Stimulated activated CD4-positive, alpha-beta T cell treated with anti-CD3 and anti-CD28 coated beads, Interleukin-1b, Interleukin-23, amount 100 ng/mL, for 1 hour (primary cell): ENCODE measurements at places on chromosomes 11 and 22.

DNA sequence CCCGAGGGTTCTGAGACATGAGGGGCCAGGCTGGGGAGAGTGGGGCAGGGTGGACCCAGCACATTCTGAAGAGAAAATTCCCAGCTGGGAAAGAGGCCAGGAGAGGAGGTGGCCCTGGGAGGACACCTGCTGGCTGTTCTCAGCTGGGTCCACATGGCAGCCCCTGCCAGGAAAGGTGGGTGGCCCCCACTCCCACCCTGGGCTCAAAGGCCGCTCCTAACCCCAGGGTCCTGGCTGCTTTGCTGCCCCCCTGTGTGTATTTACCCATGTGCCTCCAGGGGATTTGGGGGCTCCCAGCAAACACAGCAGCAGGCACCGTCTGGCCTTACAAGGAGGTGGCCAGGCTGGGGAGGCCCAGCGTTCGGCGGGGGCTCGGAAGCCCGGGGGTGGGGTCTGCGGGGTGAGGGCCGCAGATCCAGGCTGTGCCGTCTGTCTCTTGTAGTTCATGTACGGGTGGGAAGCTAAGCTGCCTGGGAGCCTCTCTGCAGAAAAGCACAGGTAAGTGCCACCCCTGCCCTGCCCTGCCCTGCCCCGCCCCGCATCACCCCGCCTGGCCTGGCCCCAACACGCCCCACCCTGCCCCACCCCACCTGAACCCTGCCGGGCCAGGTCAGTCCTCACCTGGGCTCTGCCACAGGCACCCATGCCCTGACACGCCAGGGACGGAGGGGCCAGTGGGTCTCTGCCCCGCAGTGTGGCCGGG, 10.6 kb downstream of the MUC5B start:
- no peak for DNase-seq

- DNase-seq, result no peak
These were observed 8.5 kb downstream of the VSIG10L2 start for GRCh38 chr11:125954123-125954944.

GRCh38 chr11:44926036-44926435, 24.6 kb downstream of the TP53I11 start:
- no peak for DNase-seq

GRCh38 chr22:49522582-49523373, 304.9 kb downstream of the BRD1 start:
- DNase-seq, result no peak

DNA sequence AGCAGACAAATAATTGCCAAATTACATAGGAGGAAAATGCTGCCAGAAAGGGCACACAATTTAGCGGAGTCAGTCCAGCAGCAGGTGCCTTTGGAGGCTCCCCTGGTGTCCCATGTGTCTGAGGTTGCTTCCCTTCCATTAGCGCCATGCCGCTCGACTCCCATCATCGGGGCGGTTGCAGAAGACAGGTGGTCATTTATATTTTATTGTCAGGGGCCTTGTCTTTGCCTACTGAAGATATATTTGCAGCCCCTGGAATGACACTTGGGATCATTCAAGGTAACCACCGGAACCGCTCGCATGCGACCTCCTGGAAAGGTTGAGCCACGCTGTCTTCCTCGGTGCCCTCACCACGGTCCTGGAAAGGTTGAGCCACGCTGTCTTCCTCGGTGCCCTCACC, 298.3 kb downstream of the TBC1D22A start:
- no peak for DNase-seq

DNA sequence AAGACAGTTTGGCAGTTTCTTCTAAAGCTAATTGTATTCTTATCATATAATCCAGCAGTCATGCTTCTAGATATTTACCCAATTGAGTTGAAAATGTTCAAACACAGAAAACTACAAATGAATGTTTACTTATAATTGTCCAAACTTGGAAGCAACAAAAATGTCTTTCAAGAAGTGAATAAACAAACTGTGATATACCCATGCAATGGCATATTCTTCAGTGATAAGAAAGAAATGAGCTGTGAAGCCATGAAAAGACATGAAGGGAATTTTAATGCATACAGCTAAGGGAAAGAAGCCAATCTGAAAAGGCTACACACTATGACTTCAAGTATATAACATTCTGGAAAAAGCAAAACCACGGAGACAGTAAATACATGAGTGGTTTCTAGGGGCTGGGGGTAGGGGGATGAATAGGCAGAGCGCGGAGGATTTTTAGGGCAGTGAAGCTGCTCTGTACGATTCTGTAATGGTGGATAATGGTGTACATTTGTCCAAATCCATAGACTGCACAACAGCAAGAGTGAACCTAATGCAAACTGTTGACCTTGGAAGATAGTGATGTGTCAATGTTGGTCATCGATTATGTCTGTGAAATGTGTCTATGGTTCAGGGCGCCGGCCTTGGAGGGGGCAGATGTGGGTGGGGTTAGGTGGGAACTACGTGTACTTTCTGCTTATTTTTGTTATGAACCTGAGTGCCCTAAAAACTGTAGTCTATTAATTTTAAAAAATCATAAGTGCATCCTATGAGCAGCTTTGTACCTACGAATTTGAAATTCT, 424.9 kb downstream of the TBC1D22A start:
- DNase-seq, result no peak

DNA sequence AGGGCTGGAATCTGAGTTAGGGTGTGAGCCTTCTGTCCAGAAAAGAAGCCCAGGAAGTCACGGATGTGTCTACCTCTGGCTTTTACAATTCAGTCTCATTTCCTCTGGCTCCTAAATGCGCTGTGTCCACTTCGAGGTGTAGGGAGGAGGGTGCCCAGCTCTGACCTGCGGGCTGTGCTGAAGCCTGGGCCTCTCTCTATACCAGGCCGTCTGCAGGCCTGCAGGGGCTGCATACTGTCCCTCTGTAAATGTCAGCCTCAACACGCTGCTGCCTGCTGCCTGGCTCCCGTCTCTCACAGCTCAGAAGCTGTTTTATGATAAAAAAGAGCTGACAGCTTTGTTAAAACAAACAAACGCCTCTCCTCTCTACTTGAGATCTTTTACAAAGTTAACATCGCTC, 14.5 kb downstream of the ARVCF start:
- no peak for DNase-seq

- no peak for DNase-seq
These were observed 28.7 kb upstream of the PICK1 start for GRCh38 chr22:38028344-38029130.

DNA sequence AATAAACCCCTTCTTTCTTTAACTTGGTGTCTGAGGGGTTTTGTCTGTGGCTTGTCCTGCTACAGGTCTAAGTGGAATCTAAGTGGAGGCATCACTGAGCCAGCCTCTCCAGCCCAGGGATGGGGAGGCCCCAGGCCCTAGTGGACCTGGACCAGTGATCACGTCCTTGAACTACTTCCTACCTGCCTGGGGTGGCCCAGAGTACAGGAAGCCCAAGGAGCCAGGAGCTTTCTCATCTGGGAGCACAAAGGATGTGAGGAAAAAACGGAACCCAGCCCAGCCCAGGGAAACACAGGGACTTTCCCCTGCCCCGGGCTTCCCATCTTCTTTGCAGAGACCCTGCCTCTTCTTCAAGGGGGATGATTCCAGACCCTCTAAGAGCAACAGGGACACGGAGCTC, 3.5 kb upstream of the CD5 start:
- no peak for DNase-seq

GRCh38 chr11:128501632-128502549, 85.5 kb downstream of the ETS1 start:
- DNase-seq, result no peak

- no peak for DNase-seq
These were observed 20.8 kb upstream of the LMO2 start for GRCh38 chr11:33912405-33913361.

DNA sequence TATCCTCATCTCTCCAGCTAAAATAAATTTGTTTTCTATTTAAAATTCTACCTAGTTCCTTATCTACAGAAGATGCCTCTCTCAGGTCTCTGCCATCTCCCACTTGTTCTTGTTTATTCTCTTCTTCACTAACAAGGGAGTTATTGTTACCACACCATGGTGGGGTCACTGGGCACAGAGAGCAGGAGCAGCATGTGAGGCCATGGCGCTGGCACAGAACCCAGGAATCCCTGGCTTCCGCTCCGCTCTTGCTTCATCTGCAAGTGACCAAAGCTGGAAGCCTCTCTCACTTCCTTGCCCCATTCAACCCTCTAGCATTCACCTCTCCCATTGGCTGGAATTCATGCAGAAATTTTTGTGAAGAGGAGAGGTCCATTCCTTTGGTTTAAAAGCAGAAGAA, 190.7 kb upstream of the NCAM1 start:
- DNase-seq, result no peak

DNA sequence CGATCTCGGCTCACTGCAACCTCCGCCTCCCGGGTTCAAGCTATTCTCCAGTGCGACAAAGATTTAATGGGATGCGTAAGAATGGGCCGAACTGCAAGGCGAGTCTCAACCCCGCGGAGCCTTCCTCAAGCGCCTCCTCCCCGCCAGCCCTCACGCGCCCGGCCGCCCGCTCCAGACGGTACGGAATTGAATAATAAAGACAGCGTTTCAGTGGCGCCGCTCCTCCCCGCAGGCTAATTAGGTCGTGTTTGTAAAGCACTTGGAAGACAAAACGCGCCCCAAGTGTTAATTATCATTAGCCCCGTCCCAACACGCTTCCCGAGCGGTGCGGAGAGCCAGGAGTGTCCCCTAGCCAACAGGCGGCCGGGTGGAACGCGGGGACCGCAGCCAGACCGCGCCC, 192.0 kb downstream of the BUD13 start:
- DNase-seq, result no peak

DNA sequence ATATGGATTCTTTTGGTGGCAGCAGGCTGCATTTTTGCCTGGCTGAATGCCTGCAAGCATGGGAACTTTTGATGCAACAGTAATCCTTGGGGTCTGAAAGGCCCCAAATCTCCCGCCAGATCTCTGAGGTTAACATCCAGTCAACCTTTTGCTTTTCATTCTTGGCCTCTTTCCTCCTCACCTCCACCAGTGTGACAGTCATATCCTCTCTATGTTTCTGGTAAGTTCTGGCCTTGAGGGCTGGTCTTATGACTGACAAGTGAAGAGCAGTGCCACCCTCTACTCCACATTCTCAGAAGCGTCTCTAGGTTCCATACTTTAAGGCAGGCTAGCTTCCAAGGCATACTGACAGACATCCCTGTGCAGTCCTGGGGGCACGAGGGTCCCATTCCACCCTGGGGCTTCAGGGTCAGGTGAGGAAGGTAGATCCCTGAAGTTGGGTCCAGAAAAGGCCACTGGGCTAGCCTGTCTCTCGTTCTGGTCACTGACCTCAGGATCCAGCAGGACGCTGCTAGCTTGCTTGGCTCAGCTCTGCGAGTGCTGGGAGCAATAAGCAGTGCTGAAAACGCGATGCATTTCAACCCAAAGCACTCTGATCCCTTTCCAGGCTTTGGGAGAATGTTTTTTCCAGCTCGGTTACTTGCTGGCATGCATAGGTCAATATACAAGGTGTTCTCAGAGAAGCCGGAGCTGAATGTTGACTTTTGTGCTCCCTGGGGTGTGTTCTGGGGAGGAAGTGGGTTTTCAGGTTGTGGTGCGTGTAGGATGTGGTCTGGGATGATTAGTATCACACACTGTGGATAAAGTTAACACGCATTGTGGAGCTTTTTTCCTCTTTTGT, 75.2 kb downstream of the PTPRJ start:
- no peak for DNase-seq

DNA sequence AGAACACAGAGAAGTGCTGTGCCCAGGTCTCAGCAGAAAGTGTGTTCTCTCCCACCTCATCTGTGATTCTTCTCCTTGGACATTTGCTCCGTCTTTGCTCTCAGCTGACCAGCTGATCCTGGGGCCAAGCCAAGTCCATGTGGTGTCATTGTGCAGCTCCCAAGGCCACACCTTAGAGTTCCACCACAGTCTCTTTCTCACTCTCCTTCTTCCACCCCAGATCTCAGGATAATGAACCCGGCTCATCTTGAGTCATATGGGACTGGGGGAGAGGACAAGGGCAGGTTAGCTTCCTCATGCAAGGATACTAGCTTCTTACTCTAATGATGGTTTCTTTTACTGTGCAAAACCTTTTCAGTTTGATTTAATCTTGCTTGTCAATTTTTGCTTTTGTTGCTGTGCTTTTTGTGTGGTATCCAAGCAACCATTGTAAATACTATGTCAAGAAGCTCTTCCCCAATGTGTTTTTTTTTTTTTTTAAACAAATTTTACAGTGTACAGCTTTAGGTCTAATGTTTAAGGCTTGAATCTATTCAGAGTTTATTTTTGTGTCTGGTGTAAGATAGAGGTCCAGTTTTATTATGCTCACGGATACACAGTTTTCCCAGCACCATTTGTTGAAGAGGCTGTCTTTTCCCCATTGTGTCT, 75.0 kb upstream of the OR4B1 start:
- no peak for DNase-seq

DNA sequence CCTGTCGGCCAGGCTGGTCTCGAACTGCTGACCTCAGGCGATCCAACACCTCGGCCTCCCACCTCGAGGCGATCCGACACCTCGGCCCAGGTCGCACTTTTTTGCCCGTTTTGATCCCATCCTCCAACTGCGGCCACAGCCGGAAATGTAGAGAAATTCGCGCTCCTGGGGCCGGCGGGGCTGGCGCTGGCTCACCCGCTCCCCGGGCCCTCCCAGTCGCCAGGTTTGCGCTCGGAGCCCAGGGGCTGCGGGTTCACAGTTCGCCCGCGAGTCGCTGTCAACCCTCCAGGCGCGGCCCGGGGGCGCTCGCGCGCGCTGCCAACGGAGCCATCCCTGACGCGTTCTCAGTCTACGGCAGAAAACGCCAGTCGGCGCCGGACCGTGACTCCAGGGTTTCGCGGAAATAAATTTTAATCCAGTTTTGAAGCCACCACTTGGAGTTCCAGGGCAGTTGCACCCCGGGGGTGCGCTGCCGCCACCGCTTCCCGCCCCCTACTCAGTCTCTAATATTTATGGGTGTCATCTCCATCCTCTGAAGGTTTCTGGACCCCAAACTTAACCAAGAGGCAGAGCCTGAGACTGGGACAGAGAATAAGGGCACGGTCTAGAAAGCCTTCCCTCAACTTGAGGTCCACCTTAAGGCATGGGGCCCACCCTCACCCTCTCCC, 1.5 kb upstream of the KLHDC7B start:
- DNase-seq, result peak; percentile 60

GRCh38 chr11:40987776-40988435, 471.5 kb downstream of the LRRC4C start:
- DNase-seq, result no peak

GRCh38 chr11:68206211-68206610, 6.9 kb downstream of the KMT5B start:
- DNase-seq, result no peak

- DNase-seq, result no peak
These were observed 41.0 kb upstream of the PRDM11 start for GRCh38 chr11:45105233-45105983.

DNA sequence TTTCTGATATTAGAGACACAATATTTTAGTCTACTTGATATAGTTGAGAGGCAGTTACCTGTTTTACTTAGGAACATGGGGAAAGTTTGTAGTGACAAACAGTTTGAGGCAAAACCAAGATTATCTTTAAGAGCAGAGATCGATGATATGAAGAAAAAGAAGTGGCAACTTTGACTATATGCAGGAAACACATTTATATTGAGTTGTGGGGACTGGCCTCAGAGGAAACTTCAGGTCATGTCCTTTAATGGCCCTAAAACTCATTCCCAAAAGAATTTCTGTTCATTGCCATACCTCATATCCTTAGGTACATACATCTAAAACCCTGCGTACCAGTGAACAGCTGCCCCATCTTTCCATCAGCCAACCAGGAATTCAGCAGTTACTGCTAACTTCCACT, 4.5 kb downstream of the HBG1 start:
- no peak for DNase-seq
